ENCODE measurements at places on chromosomes 4 and X.

DNA sequence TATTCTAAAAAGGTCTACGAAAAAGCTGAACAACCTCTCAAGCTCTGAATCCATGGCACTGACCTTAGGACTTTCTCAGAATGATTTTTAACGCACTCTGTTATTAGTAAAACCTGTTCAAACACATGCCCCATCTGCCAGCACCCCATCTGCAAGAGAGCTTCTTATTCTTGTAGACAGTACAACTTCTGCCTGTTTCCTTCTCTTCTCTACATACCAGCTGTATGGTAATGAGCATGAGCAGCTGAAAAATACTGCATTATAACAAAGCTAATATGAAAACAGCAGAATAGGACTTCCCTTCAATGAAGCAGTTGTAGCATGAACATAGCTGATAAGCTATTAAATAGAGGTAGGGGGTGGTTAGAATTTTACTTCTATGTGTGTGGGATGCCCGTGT lies 167.9 kb downstream of the FBXW7 start:
- no peak for DNase-seq

- DNase-seq, result no peak
These were observed 534.7 kb downstream of the KCNIP4 start for GRCh38 chr4:21413807-21414370.

- no peak for DNase-seq
These were observed 86.2 kb downstream of the PHEX start for GRCh38 chrX:22118161-22118830.

DNA sequence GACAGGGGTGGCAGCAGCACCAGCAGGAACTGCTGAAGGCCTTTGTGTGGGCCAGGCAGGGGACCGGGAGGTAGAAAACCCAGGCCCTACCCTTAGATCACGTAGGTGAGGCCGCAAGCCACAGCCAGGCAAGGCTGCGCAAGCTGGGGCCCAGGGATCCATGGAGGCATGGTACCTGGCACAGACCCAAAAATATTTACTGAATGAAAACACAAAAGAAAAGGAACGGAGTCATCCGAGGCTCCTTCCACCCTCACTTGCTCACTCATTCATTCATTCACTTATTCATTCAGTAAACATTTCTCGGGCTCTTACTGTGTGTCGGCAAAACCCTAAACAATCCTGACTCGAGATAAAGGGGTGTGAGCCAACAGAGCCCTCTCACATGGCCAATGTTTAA lies 102.3 kb downstream of the BCOR start:
- DNase-seq, result no peak

DNA sequence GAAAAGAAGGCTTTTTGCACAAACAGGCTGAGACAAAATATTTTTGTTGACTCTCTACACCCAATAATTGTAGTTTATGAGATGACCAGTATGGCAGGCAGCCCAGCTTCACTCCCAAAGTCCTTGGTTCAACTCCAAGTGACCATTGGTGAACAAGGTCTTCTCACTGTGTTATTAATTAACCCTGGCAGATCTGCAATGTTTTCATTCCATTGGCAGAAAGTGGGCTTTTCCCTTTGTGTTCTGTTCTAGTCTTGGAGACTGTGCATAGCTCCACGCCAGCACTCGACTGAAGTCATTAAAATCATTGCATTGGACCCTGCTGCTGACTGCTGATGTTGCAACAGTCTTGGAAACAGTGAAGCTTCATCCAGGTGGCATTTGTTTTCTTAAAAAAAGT lies 277.3 kb upstream of the HAND2 start:
- no peak for DNase-seq

- peak; percentile 25 for DNase-seq
These were observed 13.8 kb downstream of the MAD2L1 start for GRCh38 chr4:120052856-120053255.

GRCh38 chrX:115363372-115363771 lies 73.9 kb downstream of the LUZP4 start:
- DNase-seq, result no peak

DNA sequence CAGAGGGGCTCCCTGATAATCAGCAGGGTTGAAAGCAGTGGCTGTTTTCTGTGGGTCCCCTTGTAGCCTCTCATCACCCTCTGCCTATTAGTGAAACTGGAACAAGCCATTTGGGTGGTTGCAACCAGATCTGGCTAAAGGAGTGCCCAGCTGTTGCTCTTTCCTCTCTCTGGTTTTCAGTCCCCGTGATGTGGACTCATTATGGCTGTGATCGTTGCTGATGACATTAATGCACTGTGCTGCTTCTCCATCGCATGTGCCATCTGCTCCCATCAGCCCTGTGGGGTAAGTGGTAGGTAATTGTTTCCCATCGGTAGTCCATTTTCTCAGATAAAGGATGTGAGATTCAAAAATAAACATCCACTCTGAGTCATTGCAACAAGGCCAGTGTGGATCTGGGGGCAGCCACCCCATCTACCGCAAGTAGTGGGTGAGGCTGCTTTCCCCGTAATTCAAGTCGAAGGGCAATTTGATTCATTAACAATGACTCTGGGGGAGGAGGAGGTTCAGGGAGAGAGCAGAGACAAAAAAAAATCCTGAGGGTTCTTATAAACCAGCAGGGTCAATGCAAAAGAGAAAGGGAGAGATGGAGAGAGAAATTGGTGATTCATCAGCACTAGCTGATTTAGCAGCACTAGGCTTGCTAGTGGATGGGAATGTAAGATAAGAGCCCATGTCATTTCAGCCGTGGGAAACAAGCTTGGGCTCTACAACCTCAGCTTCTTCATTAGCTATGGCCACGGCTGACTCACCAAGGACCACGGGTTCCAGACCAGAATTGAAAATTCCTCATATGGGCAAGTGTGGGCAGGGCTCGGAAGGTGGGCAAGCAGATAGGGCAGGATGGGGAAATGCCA lies 357.8 kb downstream of the MID1IP1 start:
- DNase-seq, result peak; percentile 17

- DNase-seq, result no peak
These were observed 56.1 kb downstream of the FAM193A start for GRCh38 chr4:2592572-2592971.

GRCh38 chrX:17741123-17741511 lies 3.8 kb downstream of the SCML1 start:
- DNase-seq, result no peak

GRCh38 chr4:147605499-147605898 lies 11.7 kb upstream of the TMEM184C start:
- no peak for DNase-seq

DNA sequence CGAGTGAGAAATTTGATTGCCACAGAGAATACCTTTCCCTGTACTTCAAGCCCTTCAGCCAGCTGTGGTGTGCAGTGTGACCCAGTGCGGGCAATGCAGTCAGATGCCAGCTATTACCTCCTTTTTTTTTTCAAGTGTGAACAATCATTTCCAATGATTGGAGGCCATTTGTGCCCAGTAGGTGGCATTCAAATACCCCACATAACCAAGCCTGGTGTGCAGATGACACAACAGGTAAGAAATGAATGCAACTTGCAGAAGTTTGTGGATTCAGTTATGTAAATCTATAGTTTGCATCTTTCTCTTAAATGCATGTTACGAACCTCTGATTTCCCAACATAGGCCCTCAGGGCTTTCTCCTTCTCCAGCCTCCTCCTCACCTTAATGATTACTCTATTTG lies 98.0 kb downstream of the CLCN4 start:
- no peak for DNase-seq

DNA sequence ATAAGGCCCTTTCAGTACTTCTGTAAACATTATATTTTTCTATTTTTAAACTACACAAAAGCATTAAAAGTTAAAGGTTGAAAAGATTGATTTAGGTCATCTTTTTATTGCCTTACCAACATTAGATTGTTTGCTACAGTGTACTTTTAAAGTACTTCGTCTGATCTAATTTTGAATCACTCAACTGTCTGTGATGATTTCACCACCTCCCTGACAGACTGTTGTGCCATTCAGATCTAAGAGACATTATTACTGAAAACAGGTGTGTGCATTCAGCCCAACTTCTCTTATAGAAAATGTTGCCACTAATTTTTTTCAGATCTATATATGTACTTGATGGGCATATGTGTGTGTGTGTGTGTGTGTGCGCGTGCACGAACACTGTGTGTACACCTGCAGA lies 39.3 kb downstream of the GASK1B start:
- DNase-seq, result no peak

- no peak for DNase-seq
These were observed 162.5 kb downstream of the SOX3 start for GRCh38 chrX:140342410-140342809.

DNA sequence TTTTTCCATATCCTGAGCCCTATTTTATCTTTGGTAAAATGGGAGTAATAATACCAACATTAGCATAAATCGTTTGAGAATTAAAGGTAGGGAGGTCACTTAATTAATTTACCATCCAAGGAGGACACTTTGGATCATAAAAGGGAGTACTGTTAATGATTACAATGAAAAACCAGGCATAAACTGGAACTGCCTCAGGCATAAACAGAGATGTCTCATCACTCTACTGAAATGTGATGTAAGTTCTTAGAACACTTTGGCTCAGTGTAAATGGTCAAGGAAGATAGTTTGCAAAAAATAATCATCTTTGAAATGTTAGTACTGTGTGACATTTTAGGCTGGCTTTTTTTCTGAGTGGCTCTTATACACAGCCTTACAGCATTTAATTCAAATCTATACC lies 268.7 kb downstream of the SLC39A8 start:
- DNase-seq, result no peak

DNA sequence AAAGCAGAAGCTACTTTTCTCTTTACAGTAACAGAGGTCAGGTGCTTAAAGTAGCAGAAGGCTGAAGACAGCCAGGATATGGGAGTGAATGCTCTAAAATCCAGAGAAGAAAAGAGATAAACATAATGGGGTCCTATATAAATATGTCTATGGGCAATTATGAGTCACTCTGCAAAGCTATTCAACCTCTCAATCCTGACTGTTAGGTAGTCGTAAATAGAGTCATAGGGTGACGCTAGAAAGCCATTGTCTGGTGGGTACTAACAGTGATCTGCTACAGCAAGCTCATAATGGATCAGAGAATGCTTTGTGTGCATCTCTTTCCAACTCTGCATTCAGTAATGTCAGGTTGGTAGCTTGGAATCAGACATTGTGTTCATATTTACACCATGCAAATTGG lies 53.5 kb upstream of the PDE5A start:
- DNase-seq, result no peak

DNA sequence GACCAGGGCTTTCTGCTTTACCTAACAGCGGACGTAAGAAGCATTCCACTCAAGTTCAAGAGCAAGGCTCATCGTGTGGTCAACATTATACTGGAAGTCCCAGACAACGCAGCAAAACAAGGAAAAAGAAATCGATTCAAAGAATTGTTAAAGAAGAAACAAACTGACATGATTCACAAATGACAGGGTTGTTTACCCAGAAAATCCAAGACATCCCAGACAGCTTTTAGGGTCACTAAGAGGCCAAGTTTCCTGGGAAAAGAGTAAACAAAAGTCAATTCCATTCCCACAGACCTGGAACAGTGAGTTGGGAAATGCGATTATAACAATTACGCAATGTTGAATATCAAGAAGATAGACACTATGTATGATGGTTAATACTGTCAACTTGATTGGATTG lies 21.5 kb upstream of the HTRA3 start:
- DNase-seq, result no peak

- DNase-seq, result no peak
These were observed 132.0 kb downstream of the AFF2 start for GRCh38 chrX:148632444-148632843.

DNA sequence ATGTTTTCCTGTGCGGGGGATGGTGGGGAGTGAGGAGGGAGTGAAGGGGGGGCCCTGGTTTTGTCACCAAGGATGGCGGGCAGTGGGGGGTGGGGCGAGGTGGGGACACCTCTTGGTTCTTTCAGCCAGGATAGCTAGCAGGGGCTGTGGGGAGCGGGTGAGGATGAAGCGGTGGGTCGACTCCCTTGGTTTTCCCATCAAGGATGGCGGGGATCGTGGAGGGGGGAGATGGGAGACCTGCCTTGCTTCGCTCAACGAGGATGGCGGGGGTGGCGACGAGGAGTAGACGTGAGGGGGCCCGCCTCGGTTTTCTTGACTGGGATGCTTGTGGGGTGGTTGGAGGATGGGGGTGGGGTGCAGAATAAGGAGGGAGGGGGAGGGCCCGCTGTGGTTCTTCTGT lies 643 bp downstream of the FHL1 start:
- DNase-seq, result no peak

- DNase-seq, result no peak
These were observed 25.5 kb downstream of the INTS12 start for GRCh38 chr4:105683038-105683437.

DNA sequence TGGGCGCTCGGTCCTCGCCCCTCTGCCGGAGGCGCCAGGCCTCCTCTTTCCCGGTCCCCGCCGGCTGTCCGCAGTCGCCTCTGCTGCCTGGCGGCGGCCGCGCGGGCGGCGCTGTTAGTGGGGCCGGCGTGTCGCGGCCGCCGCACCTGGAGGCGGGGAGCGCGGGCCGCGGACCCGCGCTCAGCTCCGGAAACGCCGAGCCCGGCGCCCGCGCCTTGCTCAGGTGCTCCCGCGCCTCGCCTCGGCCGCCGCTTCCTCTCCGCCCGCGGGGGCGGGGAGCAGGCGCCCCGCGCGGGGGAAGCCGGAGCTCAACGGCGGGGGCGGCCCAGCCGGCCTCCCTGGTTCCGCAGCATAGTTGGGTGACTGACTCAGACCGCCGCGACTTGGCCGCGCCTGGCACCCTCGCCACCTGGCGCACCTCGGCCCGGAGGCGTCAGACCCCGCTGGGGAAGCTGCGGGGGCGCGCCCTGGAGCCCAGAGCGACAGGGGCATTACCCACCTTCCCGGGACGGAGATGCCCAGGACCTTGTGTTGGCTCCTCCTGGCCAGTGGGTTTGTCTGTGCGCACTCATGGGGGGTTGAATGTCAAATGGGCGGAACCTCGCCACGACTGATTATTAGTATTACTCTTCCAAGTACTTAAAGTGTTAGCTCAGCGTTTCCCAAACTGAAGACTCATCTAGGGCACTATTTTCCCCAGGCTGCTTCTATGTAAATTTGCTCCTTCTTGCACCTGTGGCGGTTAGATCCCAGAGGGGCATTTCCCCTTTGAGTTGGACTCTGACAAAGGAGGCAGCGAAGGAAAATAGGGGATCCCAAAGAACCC lies at the start of gene ARAP2:
Gene ARAP2 (minus strand): TSS at position 258 of the 826 bp plus-strand sequence. CDS start 15,028 bp downstream, outside the sequence.
- DNase-seq, result peak; percentile 53

- DNase-seq, result no peak
These were observed 43.1 kb upstream of the LSM6 start for GRCh38 chr4:146132445-146132844.

GRCh38 chr4:145216535-145216934 lies 36.1 kb upstream of the OTUD4 start:
- DNase-seq, result no peak

- no peak for DNase-seq
These were observed 79.7 kb upstream of the USP9X start for GRCh38 chrX:41005445-41005992.

DNA sequence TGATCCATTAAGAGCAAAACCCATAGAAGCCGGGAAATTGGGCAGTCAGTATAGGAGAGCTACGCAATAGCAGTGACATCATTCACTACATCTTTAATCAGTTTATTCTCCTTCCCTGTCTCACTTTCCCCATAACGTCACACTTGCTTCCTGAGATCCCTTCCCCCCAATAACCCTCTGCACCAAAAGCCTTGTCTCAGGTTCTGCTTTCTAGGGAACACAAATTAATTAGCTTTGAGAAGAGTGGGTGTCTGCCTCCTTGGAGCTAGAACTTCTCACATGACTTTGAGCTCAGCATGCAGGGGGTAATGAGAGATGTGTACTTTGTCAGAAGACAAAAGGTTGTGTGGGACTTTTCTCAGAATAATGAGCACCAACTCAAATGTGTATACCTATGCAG lies 128.3 kb upstream of the MAOA start:
- DNase-seq, result no peak

Data from HL-60 (cell line).